Mesendoderm (in vitro differentiated cells): ENCODE measurements at places on chromosomes 4 and X.
A peak's percentile ranks its signal among the peaks of the same experiment; 100 is the strongest.

GRCh38 chrX:44975666-44976263 is 102.8 kb downstream of the KDM6A start:
- no peak for DNase-seq

GRCh38 chr4:13647031-13647430 is 19.5 kb upstream of the BOD1L1 start:
- no peak for DNase-seq

DNA sequence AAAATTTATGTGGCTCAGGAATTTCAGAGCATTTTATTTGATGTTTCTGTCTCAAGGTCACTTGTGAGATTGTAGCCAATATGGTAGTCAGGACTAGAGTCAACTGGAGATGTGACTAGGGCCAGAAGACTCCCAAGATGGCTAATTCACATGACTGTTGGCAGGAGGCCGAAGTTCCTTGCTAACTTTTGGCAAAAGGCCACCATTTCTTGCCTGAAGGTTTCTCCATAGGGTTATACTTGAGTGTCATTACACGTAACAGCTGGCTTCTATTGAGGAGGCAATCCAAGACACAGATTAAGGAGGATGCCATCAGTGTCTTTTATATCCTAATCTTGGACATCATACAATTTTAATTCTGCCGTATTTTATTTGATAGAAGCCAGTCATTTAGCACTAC is 162.3 kb upstream of the MAOA start:
- DNase-seq: no peak

DNA sequence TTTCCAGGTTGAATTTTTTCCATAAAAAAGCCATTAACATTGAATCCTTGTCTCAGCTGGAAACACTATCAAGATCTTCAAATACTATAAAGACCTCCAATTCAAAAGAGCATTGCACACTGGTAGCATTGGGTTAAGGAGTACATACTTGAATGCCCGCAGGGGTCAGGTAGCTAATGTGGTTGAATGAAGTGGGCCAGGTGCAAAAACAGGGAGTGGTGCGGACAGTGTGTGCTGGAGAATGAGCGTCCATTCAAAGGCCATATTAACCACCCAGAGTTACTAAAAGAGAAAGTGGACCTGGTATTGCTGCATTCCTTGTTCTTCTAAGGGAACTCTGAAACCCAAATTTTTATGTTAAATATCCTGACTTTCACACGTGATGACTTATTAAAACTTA is 91.6 kb downstream of the NYX start:
- DNase-seq: no peak

DNA sequence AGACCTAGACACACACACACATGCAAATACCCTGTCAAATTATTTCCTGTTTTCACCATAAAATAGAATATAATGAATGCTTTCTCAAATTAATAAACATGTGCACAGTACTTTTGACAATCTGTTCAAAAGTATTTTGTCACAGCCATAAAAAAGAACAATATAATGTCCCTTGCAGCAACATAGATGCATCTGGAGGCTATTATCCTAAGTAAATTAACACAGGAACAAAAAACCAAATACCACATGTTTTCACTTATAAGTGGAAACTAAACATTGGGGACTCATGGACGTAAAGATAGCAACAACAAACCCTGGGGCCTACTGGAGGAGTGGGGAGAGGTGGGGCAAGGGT is 15.5 kb downstream of the RAB40A start:
- no peak for DNase-seq

GRCh38 chrX:17820100-17820499 is 41.0 kb downstream of the RAI2 start:
- no peak for DNase-seq

- DNase-seq: no peak
Observed at GRCh38 chr4:87067124-87067885, 132.5 kb downstream of the AFF1 start.

DNA sequence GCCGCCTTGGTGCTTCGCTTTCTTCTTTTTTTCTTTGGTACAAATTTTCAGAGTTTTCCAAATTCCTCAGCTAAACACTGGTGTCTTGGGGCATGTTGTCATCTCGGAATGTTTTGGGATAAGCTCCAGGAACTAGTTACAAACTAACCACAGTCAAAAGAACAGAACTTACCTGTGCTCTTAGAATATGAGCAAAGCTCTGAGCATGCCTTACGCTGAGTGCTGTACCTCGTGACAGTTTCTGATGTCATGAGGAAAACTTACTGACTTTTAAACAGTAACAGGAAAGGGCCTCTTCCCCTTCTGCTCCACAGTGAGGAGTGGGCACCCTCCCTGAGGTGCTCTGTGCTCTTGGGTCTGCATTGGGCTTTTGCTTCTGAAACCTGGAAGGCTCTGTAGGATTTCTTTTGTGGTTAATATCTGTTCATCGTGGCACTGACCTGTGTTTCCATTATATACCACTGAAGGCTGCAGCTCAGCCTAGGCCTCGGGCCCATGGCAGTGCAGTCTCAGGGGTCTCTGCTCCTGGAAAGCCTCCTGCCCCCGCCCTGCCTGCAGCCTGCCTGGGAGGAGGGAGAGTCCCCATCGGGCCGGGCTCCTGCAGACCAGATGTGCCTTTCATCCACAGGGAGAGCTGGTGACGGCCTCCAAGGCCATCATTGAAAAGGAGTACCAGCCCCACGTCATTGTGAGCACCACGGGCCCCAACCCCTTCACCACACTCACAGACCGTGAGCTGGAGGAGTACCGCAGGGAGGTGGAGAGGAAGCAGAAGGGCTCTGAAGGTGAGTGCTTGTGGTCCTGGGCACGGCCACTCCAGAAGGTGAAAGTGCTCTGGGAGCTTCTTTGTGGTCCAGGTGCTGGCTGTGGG is 48.7 kb downstream of the NOP14 start:
- DNase-seq: no peak

GRCh38 chrX:132685276-132685675 is 196.4 kb upstream of the MBNL3 start:
- no peak for DNase-seq

GRCh38 chrX:130841776-130842175 is 61.2 kb downstream of the ENOX2 start:
- no peak for DNase-seq

DNA sequence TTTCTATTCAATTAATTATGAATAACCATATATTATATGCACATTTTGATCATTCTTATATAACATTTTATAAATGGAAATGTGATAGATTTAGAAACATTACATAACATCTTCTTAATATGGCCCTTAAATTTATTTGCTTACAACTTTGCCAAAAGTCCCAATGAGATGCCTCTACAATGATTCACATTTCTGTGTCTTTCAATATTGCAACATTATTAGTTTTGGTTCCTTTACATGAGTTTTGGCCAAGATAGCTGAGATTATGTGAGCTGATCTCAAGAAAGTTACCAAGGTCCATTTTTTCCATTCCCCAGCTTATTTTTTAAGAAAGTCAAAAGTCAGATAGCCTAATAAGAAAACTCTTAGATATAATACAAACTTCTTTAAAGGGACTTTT is 361.2 kb downstream of the PCDH7 start:
- no peak for DNase-seq

GRCh38 chr4:172147687-172148086 is 334.5 kb downstream of the GALNTL6 start:
- no peak for DNase-seq

DNA sequence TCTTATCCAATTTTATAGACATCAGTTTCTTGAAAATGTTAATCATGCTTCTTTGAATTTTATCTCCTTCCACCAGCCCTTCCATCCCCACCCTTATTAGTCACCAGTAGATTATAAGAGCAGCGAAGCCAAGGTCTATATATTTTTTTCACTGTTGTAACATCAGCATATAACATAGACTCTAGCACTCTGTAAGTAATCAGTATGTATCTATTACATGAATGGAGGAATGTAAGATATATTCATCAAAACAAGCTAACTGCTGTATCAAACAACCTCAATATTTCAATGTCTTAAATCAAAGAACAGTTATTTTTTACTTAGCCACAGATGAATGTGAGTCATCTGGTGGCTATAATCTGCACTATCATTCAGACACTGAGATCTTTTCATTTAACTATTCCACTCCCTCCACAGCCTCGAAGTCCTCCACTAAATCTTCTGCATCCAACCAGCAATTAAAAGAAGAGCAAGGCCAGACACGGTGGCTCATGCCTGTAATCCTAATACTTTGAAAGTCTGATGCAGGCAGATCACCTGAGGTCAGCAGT is 178.9 kb downstream of the CENPC start:
- DNase-seq: no peak

- no peak for DNase-seq
Observed at GRCh38 chr4:41172786-41173185, 41.6 kb downstream of the APBB2 start.

DNA sequence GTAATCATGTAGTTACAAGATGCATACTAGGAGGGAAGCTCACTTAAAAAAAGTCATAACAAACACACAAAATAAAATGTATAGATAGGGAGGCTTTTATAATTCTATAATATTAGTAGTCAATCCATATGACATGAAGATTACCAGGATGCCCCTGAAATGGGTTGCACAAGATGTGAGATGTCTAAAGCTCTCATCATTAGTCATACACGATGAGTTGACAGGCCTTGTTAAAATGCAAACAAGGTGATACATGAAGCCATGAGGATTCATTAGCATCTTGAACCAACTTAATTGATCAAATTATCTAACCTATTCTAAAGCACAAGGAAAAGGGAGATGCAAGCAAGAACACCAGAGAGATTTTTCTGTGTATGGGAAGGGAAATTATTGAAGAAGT is 470.2 kb downstream of the IQCM start:
- no peak for DNase-seq

DNA sequence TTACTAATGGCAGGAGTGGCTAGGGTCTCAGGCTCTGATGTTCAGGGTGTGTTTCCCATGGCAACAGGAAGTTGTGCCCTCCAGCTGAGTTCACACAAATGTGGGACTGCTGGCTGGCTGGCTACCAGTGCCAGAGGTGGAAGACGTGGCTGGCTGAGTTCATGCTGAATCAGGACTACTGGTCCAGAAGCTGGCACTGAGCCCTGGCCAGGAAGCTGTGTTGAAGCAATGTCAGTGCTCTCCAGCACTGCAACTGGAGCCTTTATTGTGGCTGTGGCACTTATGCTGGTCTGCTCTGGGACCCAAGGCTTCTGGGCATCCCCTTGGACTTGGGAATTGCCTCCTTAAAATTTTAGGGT is 42.0 kb upstream of the ZXDA start:
- DNase-seq: no peak

DNA sequence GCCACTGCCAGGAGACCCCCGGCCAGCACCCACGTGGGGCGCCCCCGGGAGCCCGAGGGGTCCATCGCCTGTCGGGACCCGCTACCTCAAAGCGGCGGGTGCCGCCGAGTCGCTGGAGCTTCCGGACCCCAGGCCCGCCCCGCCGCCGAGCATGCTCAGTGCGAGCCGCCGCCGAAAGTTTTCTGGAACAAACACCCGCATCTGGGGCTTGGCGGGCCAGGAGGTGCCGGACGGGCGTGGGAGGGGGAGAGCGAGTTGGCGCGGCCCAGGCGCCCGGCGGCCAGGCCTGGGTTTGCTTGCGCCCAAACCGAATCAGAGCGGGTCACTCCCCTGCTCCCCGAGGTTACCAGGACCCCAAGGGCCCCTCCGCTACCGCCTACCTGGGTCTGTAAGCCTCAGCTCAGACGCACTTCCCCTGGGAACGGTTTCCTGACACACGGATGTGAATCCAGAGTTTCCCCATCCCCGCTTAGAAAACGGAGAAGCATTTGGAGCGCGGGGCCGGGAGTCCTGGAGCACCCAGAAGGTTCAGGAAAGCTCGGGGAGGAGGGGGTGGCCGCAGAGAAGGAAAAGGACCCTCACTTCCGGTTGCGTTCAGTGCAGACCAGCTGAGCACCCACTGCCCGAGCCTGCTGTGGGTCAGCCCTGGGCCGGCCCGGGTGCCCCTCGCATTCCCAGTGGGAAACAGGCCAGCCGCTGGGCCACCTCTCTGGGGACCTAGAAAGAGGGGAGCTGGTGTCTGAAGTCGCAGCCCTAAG is at the start of gene EVC2:
Gene EVC2 (minus strand): TSS at position 111 of the 758 bp plus-strand sequence. CDS start 46 bp downstream, at position 65.
- DNase-seq: peak; percentile 65

- peak; percentile 54 for DNase-seq
Observed at GRCh38 chrX:40105835-40106675, 8.3 kb upstream of the BCOR start.

DNA sequence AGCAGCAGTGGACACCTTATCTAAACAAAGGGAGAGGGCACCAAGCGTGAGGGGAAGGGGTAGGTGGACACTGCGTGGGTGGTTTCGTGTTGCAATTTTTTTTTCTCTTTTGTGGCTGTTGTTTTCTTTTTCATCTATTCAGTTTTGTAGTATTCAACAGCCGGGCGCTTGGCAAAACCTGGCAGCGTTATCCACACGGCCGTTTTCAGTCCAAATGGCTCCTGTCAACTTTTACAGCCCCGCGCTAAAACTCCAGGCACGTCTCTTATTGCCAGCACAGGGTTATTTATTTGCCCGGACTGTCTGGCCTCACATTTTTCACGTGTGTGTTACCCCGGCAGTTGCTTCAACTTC is 192.2 kb downstream of the BCOR start:
- no peak for DNase-seq

DNA sequence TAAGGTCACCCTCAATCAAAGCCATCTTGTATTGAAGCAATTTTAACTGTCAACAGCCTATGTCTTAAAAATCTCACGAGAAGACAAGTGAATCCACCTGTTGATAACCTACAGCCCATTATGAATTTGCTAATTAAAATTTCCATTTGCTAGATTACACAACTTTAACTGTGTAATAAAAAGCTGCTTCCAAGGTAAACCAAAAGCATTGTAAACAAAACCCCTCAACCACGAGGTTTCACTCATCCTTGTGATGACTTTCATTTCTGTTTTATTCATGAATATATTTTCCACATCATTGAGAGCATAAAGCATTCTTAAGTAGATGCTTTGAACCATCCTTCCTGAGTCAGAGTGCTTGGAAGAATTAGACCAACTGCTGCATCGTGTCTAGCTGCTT is 217.5 kb upstream of the GYPA start:
- DNase-seq: no peak

DNA sequence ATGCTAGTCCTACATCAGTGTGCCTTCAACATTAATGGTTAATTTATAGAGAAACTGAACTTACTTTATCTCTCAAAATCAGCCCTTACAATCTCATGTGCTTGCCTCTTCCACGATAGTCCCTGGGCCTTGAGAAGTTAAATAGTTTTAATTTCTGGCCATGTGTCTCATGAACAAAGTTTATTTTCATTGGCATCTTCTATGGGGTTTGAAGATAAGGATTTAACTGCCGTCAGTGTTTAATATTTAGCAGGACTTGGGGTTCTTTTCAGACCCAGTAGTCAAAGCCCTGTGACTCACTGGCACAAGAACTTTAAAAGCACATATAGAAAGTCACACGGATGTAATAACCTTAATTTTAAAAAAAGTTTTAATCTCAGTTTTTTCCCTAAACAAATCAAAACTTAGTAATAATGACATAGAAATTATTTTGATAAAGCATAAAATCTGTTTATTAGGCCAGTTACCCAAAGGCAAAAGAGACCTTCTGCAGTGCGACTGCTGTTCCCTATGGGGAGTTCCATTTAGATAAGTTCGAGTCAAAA is 10.1 kb upstream of the MPP1 start:
- DNase-seq: no peak

DNA sequence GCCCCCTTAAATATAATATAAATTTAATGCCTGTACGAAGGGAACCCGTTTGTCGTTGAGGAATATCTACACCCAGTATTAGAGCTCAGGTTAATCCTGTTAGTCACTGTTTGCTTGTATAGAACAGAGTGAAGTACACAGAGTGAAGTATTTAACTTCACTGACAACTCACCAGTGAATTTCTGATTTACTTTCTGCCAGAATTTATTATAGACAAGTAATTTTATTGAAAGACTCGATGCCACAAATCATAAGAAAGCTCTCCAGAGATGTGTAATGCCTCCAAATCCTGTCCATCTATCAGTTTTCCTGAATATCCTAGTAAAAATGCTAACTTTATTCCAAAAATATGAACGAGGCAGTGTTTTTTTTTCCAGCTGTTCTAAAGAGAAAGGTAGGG is 1.6 kb downstream of the GAB1 start:
- no peak for DNase-seq
